Suprapubic skin (tissue), 4 donors: ENCODE measurements at places on chromosomes 13 and 19. TPM values are rescaled to one million over a fixed set of nuclear protein-coding genes. Genes with fewer than 3 reads are reported as not detected.

Gene ICAM4
- total RNA-seq = not detected

Gene LPAR6
- total RNA-seq = 41.4 TPM

Gene EFNB2
- total RNA-seq = 28.6 TPM

Gene ANGPTL8
- not detected for total RNA-seq

Gene PROSER1
- 20.8 TPM for total RNA-seq

Gene TSHZ3
- 2.1 TPM for total RNA-seq

Gene LILRA1
- not detected for total RNA-seq

Gene MED26
- total RNA-seq = 13.1 TPM

Gene LILRB2
- 0.64 TPM for total RNA-seq

Gene ZIK1
- 5.7 TPM for total RNA-seq

DNA sequence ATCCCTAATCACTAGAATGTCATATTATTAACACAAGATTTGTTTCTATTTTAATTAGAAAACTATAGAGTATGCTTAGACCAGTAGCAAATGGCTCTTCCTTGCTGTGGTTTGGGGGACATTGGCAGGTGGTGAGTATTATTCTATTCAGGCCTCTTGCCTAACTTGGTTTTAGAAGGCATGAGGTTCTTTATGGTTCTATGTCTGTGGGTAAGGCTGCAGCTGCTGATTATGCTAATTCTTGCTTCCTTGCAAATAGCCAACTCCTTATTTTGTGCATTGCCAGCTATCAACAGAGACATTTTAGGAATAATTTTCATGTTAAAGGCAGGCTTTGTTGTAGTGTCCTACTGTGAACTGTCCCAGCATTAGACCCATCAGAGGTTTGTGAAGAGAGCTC lies 1344.9 kb downstream of the UQCRFS1 start:
- no peak for DNase-seq
- H3K4me3 ChIP-seq = no peak overlapping the region
- H3K27ac ChIP-seq = no peak overlapping the region

GRCh38 chr19:45879055-45879454 lies 6.9 kb downstream of the IRF2BP1 start:
- no peaks in the 10 kb centered on the region for H3K27me3 ChIP-seq
- no peak overlapping the region for H3K27ac ChIP-seq
- DNase-seq = no peak
- no peaks in the 10 kb centered on the region for H3K36me3 ChIP-seq
- peaks cover 40% of the 10 kb centered on the region for H3K4me1 ChIP-seq

- H3K4me1 ChIP-seq = peaks cover 7% of the 10 kb centered on the region
- H3K27me3 ChIP-seq = no peaks in the 10 kb centered on the region
- no peaks in the 10 kb centered on the region for H3K36me3 ChIP-seq
- no peak overlapping the region for H3K4me3 ChIP-seq
- no peak for DNase-seq
- H3K27ac ChIP-seq = no peak overlapping the region
These were observed 46.4 kb downstream of the DLEU7 start for GRCh38 chr13:50797091-50797490.

GRCh38 chr19:5996623-5997320 lies 18.8 kb upstream of the RANBP3 start:
- no peak overlapping the region for H3K4me3 ChIP-seq
- H3K36me3 ChIP-seq = peaks cover 71% of the 10 kb centered on the region
- no peaks in the 10 kb centered on the region for H3K27me3 ChIP-seq
- no peak for DNase-seq

GRCh38 chr13:84745051-84745551 lies 862.8 kb upstream of the SLITRK1 start:
- no peak for DNase-seq
- H3K4me1 ChIP-seq = no peaks in the 10 kb centered on the region
- H3K27me3 ChIP-seq = no peaks in the 10 kb centered on the region
- no peak overlapping the region for H3K27ac ChIP-seq
- no peaks in the 10 kb centered on the region for H3K36me3 ChIP-seq

DNA sequence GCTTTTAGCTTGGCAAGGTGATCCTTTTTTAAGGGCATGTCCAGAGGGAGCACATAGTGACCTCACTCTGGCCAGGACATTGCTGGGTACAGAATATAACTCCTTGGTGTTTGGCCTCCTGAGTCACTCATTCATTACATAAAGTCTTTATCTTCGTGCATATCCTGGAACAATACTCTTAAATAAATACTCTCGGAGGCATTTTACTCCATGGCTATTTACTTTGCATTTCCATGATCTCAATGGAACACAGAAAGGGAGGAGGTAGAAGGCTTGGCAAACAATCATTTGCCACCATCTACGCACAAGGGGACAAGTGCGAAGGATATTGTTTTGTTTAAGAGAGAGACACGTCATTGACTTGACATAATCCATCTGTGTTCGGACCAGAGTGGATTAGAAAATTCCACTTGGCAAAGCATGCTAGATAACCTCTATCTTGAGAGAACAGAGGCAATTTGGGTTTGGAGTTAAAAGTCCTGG lies 210.0 kb downstream of the IRS2 start:
- DNase-seq = no peak
- H3K36me3 ChIP-seq = no peaks in the 10 kb centered on the region
- no peak overlapping the region for H3K27ac ChIP-seq
- H3K4me1 ChIP-seq = no peaks in the 10 kb centered on the region

- no peaks in the 10 kb centered on the region for H3K27me3 ChIP-seq
- no peak for DNase-seq
- H3K27ac ChIP-seq = no peak overlapping the region
- H3K4me3 ChIP-seq = peak overlapping the region; percentile 14
- peaks cover 16% of the 10 kb centered on the region for H3K4me1 ChIP-seq
- no peaks in the 10 kb centered on the region for H3K36me3 ChIP-seq
These were observed 587 bp downstream of the S1PR4 start for GRCh38 chr19:3178973-3179738.

DNA sequence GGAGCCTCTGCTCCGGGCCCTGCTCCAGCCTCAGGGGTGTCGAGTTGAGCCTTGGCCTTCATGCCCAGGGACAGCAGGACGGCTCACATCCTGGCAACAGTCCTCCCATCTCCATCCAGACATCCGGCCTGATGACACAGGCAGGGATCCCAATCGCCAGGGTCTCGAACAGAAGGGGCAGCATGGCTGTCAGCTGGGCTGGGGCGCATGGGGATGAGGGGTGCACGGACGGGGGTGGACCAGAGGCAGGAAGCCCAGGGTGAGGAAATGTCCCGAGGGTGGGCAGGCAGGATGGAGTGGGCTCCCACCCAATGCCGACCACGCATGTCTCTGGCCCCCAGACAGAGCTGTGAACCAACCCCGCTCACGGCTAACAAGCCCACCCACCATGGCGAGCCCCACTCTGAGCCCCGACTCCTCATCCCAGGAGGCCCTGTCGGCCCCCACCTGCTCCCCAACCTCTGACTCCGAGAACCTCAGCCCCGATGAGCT lies 16.2 kb downstream of the EVI5L start:
- peaks cover 15% of the 10 kb centered on the region for H3K4me1 ChIP-seq
- H3K27me3 ChIP-seq = no peaks in the 10 kb centered on the region
- no peak for DNase-seq
- peaks cover 2% of the 10 kb centered on the region for H3K36me3 ChIP-seq

DNA sequence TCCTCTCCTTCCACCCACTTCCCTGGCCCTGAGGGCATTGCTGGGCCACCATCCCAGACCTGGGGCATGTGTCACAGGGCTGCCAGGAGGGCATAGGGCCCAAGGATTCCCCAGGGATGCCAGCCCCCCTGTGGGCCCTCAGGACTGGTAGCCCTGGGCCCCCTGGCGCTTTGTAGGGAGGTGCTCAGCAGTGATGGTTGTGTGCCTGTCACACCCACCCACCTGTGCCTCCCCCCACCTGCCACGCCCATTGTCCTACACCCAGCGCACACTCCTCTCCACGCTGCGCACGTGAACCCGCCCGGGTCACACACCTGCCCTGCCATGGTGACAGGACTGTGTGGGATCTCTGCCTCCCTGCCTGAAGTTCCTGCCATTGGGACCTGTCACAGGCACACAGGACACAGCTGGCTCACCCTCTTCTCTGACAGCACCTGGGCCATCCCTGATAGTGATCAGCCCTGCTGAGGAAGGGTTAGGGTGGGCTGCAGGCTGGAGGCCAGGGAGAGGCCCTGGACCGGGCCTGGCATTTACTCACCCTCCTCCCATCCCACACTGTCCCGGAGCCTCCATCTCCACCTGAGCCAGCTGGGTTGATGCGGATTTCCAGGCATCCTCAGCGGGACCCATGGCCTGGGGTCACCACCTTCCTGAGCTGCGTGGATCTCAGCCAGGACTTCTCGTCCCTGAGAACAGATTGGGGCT lies 23.9 kb downstream of the WTIP start:
- peak; percentile 52 for DNase-seq
- no peaks in the 10 kb centered on the region for H3K36me3 ChIP-seq
- H3K27ac ChIP-seq = no peak overlapping the region
- H3K27me3 ChIP-seq = no peaks in the 10 kb centered on the region

GRCh38 chr19:16418597-16418962 lies 53.2 kb downstream of the EPS15L1 start:
- DNase-seq = no peak
- no peak overlapping the region for H3K4me3 ChIP-seq
- H3K27me3 ChIP-seq = no peaks in the 10 kb centered on the region
- H3K27ac ChIP-seq = no peak overlapping the region
- peaks cover 84% of the 10 kb centered on the region for H3K36me3 ChIP-seq

- no peak overlapping the region for H3K27ac ChIP-seq
- H3K27me3 ChIP-seq = no peaks in the 10 kb centered on the region
- no peaks in the 10 kb centered on the region for H3K4me1 ChIP-seq
- H3K4me3 ChIP-seq = no peak overlapping the region
- peaks cover 31% of the 10 kb centered on the region for H3K36me3 ChIP-seq
These were observed 96.1 kb downstream of the ZMYM2 start for GRCh38 chr13:20054586-20054985.

DNA sequence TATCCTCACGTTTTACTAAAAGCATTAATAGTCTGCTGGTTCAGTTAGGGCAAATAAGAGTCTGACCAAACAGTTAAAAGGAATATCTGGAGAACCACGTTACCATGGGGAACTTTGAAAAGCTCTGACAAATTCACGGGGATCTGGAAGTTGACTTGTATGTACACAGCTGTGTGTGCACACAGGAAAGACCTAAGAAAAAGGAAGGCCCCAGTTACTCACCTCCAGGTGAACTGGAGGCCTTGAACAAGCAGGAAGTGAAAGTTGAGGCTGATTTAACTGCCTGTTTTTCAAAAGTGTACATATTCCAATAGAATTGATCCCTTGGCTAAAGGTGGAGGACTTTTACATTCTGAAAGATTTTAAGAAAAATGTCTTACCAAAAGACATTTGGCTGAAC lies 1891.6 kb upstream of the PCDH20 start:
- H3K4me1 ChIP-seq = no peaks in the 10 kb centered on the region
- no peak for DNase-seq
- H3K27ac ChIP-seq = no peak overlapping the region
- no peaks in the 10 kb centered on the region for H3K27me3 ChIP-seq

GRCh38 chr13:31880851-31881494 lies 141.6 kb downstream of the RXFP2 start:
- no peak overlapping the region for H3K4me3 ChIP-seq
- H3K27me3 ChIP-seq = no peaks in the 10 kb centered on the region
- no peaks in the 10 kb centered on the region for H3K36me3 ChIP-seq
- H3K4me1 ChIP-seq = peaks cover 11% of the 10 kb centered on the region
- no peak overlapping the region for H3K27ac ChIP-seq
- no peak for DNase-seq

DNA sequence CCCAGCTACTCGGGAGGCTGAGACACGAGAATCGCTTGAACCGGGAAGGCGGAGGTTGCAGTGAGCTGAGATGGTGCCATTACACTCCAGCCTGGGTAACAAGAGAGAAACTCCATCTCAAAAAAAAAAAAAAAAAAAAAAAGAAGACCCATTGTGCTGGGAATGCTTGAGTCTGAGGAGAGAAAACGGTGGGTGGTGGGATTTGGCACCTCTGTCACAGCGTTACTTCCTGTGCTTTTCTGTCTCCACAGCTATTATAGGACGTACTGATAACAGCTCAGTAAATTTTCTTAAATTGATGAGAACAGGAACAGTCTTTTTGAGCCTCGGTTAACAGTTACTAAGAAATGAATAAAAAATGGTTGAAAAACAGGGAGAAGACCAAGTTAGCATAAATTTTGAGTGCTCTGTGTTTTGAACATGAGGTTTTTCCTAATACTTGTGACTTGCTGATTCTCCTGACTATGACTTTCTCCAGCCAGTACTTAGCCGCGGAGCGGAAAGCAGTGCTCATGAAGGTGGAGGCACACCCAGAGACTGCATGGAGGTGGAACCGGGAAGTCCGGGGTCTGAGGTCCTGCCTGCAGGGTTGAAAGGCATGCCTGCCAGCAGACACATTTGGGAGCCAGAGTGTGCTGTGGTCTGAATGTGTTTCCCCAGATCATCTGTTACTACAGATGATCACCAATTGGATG lies 55.3 kb upstream of the TEX29 start:
- no peaks in the 10 kb centered on the region for H3K27me3 ChIP-seq
- H3K4me3 ChIP-seq = no peak overlapping the region
- H3K27ac ChIP-seq = no peak overlapping the region
- H3K36me3 ChIP-seq = peaks cover 54% of the 10 kb centered on the region
- H3K4me1 ChIP-seq = peaks cover 3% of the 10 kb centered on the region

- no peak overlapping the region for H3K27ac ChIP-seq
- DNase-seq = no peak
- peaks cover 2% of the 10 kb centered on the region for H3K27me3 ChIP-seq
- H3K4me3 ChIP-seq = no peak overlapping the region
- no peaks in the 10 kb centered on the region for H3K36me3 ChIP-seq
These were observed 41.0 kb upstream of the CNMD start for GRCh38 chr13:52780611-52781010.

DNA sequence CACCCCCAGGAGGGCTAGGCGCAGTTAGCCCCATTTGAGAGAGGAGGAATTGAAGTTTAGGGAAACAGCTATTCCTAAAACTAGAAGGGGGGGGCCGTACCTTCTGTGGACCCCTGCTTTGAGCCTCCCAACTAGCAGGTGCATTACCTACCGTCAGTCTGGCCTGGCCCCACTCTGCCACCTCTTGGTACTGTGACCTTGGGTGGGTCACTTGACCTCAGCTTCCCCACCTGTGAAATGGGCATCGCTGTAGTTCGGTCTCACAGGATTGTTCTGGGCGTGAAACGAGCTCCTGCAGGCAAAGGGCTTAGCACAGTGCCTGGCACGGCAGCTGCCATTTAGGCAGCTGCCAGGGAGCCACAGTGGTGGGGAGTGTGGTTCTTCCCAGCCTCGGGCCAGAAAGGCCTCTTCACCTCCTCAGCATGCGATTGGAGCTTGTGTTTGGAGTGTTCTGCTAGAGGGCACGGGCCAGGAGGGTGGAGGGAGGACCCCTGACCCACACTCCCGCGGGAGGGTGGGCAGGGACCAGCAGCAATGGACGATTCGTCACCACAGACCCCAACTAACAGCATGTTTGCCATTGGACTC lies 32.0 kb downstream of the CAPN12 start:
- peaks cover 97% of the 10 kb centered on the region for H3K36me3 ChIP-seq
- no peaks in the 10 kb centered on the region for H3K27me3 ChIP-seq
- H3K4me3 ChIP-seq = no peak overlapping the region
- H3K27ac ChIP-seq = peak overlapping the region; percentile 67
- H3K4me1 ChIP-seq = peaks cover 67% of the 10 kb centered on the region

- no peaks in the 10 kb centered on the region for H3K36me3 ChIP-seq
- H3K27me3 ChIP-seq = no peaks in the 10 kb centered on the region
- peaks cover 71% of the 10 kb centered on the region for H3K4me1 ChIP-seq
- no peak overlapping the region for H3K27ac ChIP-seq
These were observed 6.0 kb upstream of the NKPD1 start for GRCh38 chr19:45166723-45167252.

- peaks cover 46% of the 10 kb centered on the region for H3K27me3 ChIP-seq
- no peaks in the 10 kb centered on the region for H3K4me1 ChIP-seq
- no peaks in the 10 kb centered on the region for H3K36me3 ChIP-seq
- no peak overlapping the region for H3K4me3 ChIP-seq
- no peak for DNase-seq
- H3K27ac ChIP-seq = no peak overlapping the region
These were observed 43.8 kb downstream of the ZNRF4 start for GRCh38 chr19:5498830-5499550.

- H3K4me1 ChIP-seq = peaks cover 4% of the 10 kb centered on the region
- H3K27me3 ChIP-seq = peaks cover 9% of the 10 kb centered on the region
- H3K27ac ChIP-seq = no peak overlapping the region
- no peak overlapping the region for H3K4me3 ChIP-seq
- H3K36me3 ChIP-seq = no peaks in the 10 kb centered on the region
These were observed 57.6 kb upstream of the URI1 start for GRCh38 chr19:29884466-29884865.
